B cell (primary cell): ENCODE measurements at places on chromosomes 1 and 21. TPM values are rescaled to one million over a fixed set of nuclear protein-coding genes. Genes with fewer than 3 reads are reported as not detected.

Gene TNFAIP8L2
- polyA plus RNA-seq = 5.5 and 9.1 TPM in 2 replicates

Gene SLC6A17
- not detected in 2 replicates for polyA plus RNA-seq

Gene SAMSN1
- 8.7 and 11.6 TPM in 2 replicates for polyA plus RNA-seq

Gene ZMPSTE24
- polyA plus RNA-seq = 3.5 and 6.4 TPM in 2 replicates

Gene ID3
- 83.0 and 212 TPM in 2 replicates for polyA plus RNA-seq

Gene HCRTR1
- polyA plus RNA-seq = not detected in 2 replicates

Gene PCBP3
- polyA plus RNA-seq = 0.45 and 1.3 TPM in 2 replicates

DNA sequence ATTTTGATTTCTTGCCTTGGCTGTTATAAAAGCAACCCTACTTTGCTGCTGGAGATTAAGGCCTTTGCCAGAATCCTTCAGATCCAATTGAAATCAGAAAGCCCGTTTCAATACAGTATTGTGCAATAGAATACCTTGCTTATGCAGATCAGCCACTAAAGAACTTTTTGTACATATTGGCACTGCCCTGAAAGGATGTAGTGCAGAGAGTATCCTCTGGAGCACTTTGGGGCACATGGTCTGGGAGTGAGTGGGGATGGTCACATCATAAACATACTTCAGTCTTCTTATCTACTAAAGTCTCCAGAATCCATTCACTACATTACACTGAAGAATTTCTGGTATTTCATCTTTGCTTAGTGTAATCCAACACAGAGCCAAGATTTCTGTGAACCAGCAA lies 189.0 kb downstream of the CENPF start:
- no peak overlapping the region for H3K27ac ChIP-seq
- no peak for DNase-seq
- no peaks in the 10 kb centered on the region for H3K36me3 ChIP-seq

DNA sequence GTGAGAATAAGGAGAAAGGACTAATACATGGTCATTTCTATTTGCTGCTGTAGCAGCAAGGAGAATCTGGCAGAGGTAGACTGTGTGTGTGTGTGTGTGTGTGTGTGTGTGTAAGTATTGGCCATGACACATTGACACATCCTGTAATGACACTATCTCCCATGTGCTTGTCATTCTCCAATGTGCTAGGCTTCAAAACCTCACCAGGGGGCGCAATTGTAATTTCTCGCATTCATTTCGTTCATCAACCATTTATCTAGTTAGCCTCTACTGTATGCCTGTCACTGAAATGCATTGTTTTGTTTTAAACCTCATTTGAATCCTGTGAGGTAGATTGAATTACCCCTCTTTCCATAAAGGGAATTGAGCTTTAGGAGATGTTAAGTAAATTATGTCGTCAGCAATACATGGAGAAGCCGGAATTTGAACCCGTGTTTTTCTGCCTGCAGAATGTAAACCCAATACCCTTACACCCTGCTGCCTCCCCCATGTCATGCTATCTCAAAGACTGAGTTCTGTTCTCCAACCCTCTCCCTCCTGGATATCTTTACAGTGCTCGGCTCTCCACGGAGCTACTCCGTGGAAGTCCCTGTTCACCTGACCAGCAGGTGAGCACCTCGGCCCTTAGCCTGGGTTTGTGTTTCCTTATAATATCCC lies 100.8 kb downstream of the UCK2 start:
- no peaks in the 10 kb centered on the region for H3K36me3 ChIP-seq
- peak; percentile 57 for DNase-seq
- peaks cover 6% of the 10 kb centered on the region for H3K27me3 ChIP-seq
- no peaks in the 10 kb centered on the region for H3K4me1 ChIP-seq
- H3K4me3 ChIP-seq = no peak overlapping the region

DNA sequence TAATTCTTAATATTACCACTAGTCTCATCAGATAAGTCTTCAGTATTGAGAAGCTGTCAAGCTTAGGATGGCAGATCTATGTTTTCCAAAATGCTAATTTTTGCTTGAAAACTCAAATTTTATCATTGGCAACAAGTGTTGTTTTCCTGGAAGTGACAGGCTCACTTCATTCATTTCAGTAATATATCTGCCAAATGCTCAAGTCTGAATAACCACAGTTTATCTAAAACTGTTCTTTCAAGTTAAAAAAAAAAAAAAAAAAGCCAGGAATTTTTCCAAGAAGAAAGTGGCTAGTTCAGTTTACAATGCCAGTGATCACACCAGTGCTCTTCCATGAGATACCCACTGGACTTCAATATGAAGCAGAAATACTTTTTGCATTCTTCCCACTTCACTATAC lies 20.6 kb downstream of the SMYD2 start:
- H3K4me1 ChIP-seq = peaks cover 3% of the 10 kb centered on the region
- H3K4me3 ChIP-seq = no peak overlapping the region
- no peaks in the 10 kb centered on the region for H3K36me3 ChIP-seq
- no peak for DNase-seq
- H3K27ac ChIP-seq = no peak overlapping the region
- no peaks in the 10 kb centered on the region for H3K27me3 ChIP-seq

DNA sequence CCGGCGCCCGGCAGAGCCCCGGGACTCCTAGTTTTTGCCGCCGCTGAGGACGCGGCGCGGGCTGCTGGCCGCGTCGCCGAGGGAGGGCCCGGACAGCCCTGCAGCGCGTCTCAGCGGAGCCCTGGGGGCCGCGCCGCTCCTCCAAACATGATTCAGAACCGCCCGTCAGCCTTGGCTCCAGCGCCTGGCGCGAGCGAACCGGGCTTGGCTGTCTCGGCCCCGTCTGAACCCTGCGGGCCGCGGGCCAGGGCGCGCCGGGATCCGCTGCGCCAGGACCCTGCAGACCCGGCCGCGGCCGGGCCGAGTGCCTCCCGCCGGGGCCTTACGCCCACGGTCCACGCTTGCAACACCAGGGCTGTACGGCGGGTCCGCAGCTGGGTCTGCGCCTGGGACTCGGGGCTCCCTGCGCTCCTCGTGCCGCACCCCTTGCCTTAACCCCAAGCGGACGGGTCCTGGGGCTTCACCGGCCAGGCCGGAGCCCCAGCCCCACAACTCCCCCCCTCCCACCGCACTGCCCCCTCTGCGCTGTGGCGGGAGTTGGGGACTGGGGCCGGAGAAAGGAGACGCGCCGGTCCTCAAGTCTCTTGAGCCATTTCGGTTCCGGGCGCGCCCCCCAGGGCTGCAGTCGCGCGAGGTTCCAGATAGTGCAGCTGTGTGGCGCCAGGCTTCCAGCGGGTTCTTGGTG lies 48.4 kb upstream of the CD34 start:
- no peaks in the 10 kb centered on the region for H3K27me3 ChIP-seq
- H3K4me3 ChIP-seq = peak overlapping the region; percentile 45
- H3K36me3 ChIP-seq = no peaks in the 10 kb centered on the region
- no peak overlapping the region for H3K27ac ChIP-seq

DNA sequence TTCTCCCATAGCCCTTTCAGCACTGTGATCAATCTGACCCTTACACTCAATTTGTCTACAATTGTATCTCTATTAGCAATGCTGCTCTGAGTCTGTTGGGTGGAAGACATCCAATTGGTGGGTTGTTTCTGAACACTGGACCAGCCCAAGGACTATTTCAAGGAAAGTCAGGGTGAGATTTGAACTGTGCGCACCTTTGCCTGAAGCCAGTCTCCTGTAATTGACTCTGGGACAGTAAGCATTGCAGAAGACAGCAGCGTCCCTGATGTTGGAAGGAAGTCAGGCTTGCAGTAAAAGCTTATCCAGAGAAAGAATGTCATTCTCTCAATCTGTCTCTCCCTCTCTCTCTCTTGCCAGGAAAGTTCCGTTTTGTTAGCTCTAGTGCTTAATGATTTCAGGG lies 233.9 kb downstream of the KIF26B start:
- no peak overlapping the region for H3K4me3 ChIP-seq
- no peaks in the 10 kb centered on the region for H3K27me3 ChIP-seq
- DNase-seq = no peak

DNA sequence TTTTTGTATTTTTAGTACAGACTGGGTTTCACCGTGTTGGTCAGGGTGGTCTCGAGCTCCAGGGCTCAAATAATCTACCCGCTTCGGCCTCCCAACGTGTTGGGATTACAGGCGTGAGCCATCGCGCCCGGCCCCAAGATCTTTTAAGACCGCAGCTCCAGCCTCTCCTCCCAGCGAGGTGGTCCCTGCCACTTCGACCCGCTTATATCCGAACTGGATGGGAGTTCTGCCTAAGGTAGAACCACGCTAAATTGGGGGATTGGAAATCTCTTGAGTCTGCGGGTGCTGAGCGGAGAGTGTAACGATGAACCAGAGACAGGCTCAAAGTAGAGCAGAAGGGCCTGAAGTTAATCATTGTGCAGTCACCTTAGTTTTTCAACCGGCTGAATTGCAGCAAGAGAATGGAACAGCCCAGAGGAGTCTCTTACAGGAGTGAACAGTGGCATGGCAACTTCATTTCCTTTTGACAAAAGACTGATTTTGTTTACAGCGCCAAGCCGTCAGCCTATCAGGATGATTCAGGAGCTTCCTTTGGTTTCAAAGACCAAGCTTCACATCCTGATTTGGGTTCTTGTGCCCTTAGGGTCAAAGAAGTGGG lies 726 bp upstream of the CYB5R1 start:
- H3K27me3 ChIP-seq = no peaks in the 10 kb centered on the region
- peak overlapping the region; percentile 60 for H3K27ac ChIP-seq
- H3K4me1 ChIP-seq = peaks cover 38% of the 10 kb centered on the region
- no peaks in the 10 kb centered on the region for H3K36me3 ChIP-seq
- DNase-seq = no peak

- DNase-seq = no peak
- no peaks in the 10 kb centered on the region for H3K36me3 ChIP-seq
- peaks cover 17% of the 10 kb centered on the region for H3K4me1 ChIP-seq
- H3K4me3 ChIP-seq = no peak overlapping the region
Observed at GRCh38 chr1:185561629-185562028, 172.6 kb upstream of the HMCN1 start.

GRCh38 chr1:155182052-155182550 lies 8.5 kb downstream of the TRIM46 start:
- no peak overlapping the region for H3K4me3 ChIP-seq
- no peaks in the 10 kb centered on the region for H3K27me3 ChIP-seq

GRCh38 chr1:53525595-53525994 lies 66.4 kb downstream of the DMRTB1 start:
- H3K27me3 ChIP-seq = no peaks in the 10 kb centered on the region
- H3K4me3 ChIP-seq = no peak overlapping the region
- no peaks in the 10 kb centered on the region for H3K36me3 ChIP-seq
- H3K4me1 ChIP-seq = no peaks in the 10 kb centered on the region
- no peak for DNase-seq

- H3K27me3 ChIP-seq = no peaks in the 10 kb centered on the region
- no peak overlapping the region for H3K4me3 ChIP-seq
- H3K4me1 ChIP-seq = no peaks in the 10 kb centered on the region
- DNase-seq = no peak
Observed at GRCh38 chr1:67468066-67468718, 38.0 kb upstream of the SERBP1 start.

GRCh38 chr1:235866205-235866912 lies at the start of gene LYST:
TSS of gene LYST (minus strand) at chr1:235866906. CDS start at chr1:235830417, 36,489 bp downstream.
- H3K27me3 ChIP-seq = no peaks in the 10 kb centered on the region
- H3K4me3 ChIP-seq = peak within 1 kb of the TSS; percentile 97
- peaks cover 38% of the 10 kb centered on the region for H3K4me1 ChIP-seq
- H3K36me3 ChIP-seq = peaks cover 2% of the 10 kb centered on the region

GRCh38 chr1:40270152-40270834 lies 12.3 kb downstream of the ZMPSTE24 start:
- no peaks in the 10 kb centered on the region for H3K4me1 ChIP-seq
- no peak overlapping the region for H3K4me3 ChIP-seq
- H3K27me3 ChIP-seq = no peaks in the 10 kb centered on the region
- peaks cover 59% of the 10 kb centered on the region for H3K36me3 ChIP-seq

DNA sequence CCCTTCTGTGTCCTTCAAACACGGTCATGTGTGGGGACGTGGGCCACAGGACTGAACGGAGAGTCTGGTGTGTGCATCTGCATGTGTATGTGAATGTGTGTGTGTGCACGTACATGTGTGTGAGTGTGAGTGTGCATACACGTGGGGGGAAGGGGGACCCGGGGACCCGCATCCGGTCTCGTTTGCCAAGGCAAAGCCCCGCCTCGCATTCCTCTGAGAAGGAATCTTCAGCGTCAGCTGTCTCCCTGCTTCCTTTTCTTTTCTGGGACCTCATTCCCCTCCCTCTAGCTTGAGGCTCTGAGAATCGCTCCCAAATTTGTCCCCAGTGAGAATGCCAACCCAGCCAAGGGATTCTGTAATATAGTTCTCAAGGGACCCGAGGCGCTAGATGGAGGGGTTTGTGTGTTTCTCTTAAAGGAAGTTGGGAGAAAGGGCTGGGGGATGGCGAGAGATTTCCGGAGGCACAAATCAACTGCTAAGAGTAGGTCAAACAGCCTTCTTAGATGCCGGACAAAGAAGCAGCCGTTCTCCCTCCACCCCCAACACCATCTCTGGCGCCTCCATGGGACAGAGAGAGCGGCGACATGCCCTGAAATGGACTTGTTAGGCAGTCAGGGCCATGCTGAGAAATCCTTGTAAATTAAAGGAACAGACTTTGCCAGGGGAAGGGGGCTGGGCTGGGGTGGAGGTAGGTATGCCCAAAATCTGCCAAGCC lies 6.6 kb downstream of the IFFO2 start:
- H3K27ac ChIP-seq = peak overlapping the region; percentile 97
- peaks cover 97% of the 10 kb centered on the region for H3K4me1 ChIP-seq
- no peaks in the 10 kb centered on the region for H3K27me3 ChIP-seq
- no peaks in the 10 kb centered on the region for H3K36me3 ChIP-seq
- peak overlapping the region; percentile 47 for H3K4me3 ChIP-seq

GRCh38 chr1:103948526-103948925 lies 198.8 kb downstream of the AMY1C start:
- no peaks in the 10 kb centered on the region for H3K36me3 ChIP-seq
- no peak overlapping the region for H3K27ac ChIP-seq
- no peaks in the 10 kb centered on the region for H3K27me3 ChIP-seq
- H3K4me3 ChIP-seq = no peak overlapping the region
- no peak for DNase-seq
- H3K4me1 ChIP-seq = no peaks in the 10 kb centered on the region

GRCh38 chr1:204092632-204093420 lies 19.9 kb downstream of the SOX13 start:
- H3K27ac ChIP-seq = no peak overlapping the region
- no peak overlapping the region for H3K4me3 ChIP-seq
- no peaks in the 10 kb centered on the region for H3K27me3 ChIP-seq
- no peaks in the 10 kb centered on the region for H3K36me3 ChIP-seq

DNA sequence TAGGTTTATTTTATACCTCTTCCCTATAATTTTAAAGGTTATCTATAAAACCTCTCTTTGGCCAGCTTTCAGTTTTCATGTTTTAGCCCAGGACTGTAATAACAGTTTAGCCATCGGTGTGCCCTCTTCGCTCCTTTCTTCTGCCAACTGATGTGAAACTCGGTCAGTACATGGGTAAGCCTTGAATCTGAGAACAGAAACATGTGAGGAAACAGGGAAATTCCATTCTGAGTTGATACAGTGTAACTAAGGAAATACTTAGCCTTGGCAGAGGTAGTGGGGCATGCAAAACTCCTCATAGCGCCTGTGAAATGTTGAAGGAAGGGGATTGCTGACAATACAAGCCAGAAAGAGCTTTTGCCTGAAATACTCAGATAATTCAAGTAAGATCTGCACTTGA lies 465.2 kb downstream of the NCAM2 start:
- DNase-seq = no peak
- H3K4me3 ChIP-seq = no peak overlapping the region
- H3K4me1 ChIP-seq = no peaks in the 10 kb centered on the region
- no peaks in the 10 kb centered on the region for H3K27me3 ChIP-seq
- no peak overlapping the region for H3K27ac ChIP-seq
